Activated T-helper 1 cell treated with anti-CD3 and anti-CD28 coated beads, Interleukin-2, amount 50 U/mL, for 16 hours (primary cell): ENCODE measurements at places on chromosomes 5 and 9.

DNA sequence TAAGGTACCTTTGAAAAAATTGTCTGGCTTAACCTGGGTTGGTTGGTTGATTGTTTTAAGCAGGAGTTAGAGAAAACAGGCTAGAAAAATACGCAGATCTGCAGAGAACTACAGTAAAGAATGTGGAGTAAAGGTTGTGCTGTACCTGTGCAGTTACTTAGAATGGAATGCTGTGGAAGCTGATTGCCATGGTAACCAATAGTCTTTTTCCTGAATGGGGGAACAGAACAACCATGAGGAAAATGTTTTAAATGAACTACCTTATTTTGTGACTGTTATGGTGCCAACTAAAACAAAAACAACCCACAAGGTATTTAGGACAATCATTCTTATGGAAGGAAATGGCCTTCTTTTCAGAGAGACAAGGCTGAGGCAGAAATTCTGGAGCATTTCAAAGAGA is 4.8 kb upstream of the HOMER1 start:
- no peak for DNase-seq

- no peak for DNase-seq
These were observed 235.2 kb upstream of the SLC24A2 start for GRCh38 chr9:20023961-20024571.

- no peak for DNase-seq
These were observed 201.9 kb downstream of the HSPA4 start for GRCh38 chr5:133253671-133254070.

DNA sequence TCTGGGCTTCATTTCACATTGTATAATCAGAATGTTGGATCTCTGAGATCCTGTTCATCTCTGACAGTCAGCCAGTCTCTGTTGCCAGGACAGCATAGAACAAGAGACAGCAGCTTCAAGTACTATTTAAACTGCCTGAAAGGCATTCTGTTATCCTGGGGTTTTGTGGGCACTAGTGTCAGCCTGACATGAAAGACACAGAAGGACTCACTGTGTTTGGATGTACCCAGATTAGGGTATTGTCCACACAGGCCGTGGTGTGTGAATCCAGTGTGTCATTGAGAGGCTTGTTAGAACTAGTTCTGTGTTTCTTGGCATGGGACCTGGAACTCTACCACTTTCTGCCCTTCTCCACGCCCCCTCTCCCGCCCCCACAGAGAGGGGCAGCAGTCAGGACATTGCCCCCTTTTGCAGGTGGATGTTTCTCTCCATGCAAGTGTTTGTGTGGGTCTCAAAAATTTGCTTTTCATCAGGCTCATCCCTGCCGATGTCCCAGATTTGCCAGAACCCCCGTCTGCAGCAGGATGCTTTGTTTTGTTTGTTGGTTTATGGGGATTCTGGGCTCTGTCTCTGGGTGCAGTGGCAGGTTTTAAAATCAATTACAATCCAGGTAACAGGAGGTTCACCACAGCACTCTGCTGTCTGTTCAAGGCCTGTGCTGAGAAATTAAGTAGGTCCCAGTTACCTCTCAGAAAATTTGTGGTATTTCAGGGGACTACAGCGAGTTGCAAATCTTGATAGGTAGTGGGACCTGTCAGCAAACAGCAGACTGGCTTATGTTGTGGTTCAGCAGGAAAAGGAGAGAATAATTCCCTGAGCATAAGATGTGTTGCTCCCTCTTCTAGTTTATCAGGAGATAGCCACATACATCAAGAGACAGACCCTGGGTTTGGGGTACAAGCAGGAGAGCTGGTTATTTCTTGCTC is 144.6 kb downstream of the DOCK2 start:
- no peak for DNase-seq

DNA sequence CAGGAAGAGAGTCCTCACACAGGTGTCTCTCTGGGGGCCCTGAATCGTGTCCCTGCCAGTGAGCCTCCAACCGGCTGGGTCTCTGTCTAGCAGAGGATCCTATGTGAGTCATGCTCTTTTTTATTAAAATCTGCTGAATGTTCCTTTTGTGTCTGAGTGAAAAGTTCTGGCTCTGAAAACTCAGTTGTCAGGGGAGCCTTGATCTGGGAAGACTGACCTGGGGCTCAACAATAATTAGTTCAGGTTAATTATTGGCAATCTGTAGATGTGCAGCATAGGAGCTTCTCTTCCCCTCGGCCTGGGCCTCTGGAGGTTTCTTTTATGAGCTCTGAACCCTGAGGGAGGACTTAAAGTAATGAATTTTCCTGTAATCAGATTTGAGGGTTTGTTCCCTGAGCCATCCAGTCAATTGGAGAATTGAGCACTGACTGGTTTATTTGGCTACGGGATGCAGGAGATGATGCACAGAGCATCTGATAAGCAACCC is 45.2 kb downstream of the ALG2 start:
- no peak for DNase-seq

DNA sequence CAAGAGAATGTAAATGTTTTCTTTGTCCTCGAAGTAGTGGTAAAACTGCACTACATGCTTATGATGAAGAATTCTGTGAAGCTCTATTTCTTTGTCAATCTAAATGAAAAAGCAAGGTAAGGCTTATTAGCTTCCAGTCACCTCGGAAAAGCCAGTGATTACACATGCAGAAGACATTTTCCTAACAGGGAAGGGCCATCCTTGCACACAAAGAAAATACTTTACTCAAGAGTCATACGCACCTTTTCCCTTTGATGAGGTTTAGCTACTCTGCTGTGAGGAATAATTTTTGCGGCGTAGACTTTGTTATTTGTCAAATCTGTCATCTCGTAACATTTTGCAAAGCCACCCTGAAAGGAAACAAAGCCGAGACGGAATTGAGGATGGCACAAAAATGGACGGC is 1.1 kb downstream of the PLK2 start:
- DNase-seq = no peak

- no peak for DNase-seq
These were observed 120.7 kb upstream of the SLIT3 start for GRCh38 chr5:169421677-169422076.

DNA sequence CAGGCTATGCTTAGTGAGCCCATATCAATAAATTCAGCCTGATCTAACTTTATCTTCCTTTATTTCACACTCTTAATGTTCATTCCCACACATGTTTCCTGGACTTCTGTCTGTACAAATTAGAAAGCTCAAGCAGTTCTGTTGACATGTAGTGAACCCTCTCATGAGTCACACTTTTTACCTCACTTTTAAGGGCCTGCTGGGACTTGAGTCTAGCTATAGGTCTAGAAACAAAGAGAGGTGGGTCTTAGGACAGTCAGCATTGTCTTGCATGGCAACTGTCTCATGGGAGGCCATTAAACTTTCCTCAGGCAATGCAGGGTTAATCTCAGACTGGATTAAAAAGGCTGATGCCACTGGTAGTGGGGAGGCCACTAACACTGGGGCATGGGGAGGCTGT is 8.6 kb upstream of the CCNH start:
- DNase-seq = no peak

- DNase-seq = no peak
These were observed 95.6 kb downstream of the PALM2AKAP2 start for GRCh38 chr9:109875495-109876129.

DNA sequence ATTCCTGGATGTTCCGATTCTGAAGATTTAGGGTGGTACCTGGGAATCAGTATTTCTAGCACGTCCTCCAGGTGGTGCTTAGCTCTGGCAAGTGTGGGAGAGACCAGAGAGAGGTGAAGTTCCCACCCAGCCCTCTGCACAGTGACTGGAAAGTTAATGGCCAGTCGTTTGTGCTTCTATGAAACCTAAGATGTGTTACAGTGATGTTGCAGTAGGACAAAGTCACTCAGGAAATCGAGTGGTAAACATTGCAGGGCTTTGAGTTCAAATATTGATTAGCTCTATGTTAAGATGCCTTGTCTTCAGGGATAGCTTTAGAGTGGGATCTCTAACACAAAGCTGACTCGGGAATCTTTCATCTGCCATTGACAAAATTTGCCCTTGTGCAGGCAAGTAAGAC is 55.6 kb downstream of the PIK3R1 start:
- no peak for DNase-seq

DNA sequence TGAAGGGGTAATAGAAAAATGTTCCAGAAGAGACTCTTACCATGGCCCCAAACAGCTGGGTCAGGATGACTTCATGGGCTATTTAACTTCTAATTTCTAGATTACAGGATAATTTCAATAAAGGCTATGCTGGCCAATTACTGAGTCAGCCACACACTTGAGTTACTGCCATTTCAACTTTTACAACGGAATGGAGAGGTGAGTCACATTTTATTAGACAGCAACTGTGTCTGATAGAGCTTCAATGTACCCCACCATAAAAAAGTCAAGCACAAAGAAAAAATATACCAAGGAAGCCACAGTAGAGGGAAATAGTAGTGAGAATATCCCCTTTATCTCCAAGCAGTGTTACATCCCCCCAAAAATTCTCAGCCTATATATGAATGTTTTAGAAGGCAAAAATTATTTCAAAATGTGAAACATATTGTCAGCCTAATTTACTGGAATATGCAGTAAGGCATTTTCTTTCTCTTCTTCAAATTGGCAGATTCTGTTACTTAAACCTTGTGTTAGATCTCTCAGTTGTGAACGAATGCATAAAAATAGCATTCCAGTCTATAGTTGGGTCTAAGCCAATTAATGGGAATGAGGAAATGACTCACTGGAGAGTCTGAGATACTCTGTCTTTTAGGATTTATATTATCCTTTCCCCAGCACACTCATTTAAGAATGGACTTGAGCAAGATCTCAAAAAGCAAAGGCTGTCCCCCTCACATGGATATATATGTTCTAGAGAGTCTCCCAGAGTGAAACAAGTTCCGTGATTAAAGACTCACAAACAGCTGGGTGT is 47.1 kb upstream of the RAI14 start:
- DNase-seq = no peak

- DNase-seq = no peak
These were observed 6.9 kb upstream of the CARD9 start for GRCh38 chr9:136380381-136380780.

DNA sequence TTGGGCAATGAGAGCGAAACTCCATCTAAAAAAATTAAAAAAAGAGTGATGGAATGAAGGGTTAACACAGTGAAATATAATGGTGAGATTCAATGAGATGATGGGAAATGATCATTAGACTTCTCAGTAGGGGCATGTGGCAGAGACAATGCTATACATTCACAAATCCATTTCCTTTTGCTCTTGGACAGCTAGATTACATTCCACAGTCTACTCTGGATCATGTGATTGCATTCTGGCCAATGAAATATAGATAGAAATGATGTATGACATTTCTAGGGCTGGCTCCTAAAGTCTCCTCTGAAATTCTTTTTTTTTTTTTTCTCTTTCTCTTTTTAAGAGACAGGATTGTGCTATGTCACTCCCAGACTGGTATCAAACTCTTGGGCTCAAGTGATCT is 3.8 kb upstream of the GALT start:
- DNase-seq = no peak

DNA sequence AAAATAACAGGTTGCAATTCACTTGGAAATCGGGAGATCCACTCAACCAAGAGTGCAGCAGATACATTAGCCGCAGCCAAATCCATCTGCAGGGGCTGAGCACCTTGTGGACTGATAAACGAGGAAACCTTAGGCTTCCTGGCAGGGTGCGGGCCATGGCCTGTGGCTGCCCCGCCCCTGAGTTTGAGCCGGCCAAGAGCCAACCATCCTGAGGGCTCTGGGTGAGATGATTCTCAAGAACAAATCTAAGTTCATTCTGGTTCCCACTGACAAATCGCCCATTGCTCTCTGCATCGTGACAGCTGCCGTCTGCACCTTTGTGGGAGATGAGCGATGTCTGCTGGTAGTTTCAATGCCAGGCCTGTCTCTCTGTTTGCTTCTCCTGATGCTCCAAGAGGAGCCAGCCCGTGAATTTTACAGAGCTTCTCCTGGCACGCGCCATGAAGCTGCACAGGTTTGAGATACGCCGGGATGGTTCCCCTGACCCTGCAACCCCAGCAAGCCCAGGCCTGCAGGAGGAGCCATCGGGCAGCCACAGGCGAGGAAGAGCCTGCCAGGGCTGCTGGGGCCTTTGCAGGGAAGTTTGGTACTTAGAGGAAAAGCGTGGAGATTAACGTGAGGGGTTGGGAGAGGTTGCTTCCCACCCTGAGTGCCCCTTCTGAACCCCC is 154.0 kb downstream of the OLFM1 start:
- no peak for DNase-seq

GRCh38 chr9:87886933-87887505 is 4.3 kb downstream of the SPATA31E1 start:
- DNase-seq = no peak

DNA sequence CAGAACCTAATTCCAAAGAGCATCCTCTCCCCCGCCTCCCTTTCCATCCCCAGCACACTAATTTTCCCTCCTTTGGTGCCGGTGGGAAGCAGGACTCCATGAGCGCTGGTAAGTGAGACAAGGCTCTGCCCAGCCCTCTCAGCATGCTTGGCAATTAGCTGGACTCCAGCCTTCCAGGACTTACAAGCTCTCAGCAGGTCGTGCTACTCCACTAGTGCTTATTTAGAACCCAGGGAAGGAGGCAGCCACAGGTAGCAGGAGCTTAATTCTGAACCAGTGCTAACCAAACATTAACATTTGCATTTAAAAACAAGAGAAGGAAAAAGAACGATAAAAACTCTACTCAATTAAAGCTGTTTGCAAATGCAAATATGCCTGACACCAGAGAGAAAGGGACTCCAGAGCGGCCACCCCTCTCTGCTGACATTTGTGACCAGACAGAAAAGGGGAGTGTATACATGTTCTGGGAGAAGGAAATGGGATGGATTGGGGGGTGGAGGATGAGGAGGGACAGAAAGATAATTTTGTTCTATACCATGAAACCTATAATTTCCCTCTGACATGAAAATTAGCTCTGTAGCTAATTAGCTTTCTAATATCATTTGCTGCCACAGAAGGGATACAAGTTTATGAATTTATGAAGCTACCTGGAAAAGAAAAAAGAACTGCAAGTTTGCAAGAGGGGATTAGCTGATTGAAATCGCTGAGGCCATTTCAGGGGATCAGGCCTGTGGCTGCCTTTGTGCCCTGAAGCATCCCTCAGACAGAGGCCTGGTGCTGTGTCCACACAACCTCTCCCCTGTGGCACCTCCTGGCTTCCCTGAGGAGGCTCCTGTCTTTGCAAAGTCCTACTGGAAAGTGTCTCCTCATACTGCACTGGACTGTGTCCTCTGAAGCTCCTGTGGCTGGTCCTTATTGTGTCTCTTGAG is 266.3 kb downstream of the SEC61B start:
- no peak for DNase-seq

GRCh38 chr5:82785882-82786509 is 291.2 kb downstream of the TMEM167A start:
- no peak for DNase-seq

- DNase-seq = no peak
These were observed 247.8 kb downstream of the AOPEP start for GRCh38 chr9:94974154-94974879.

GRCh38 chr9:121861501-121862180 is 210.2 kb downstream of the DAB2IP start:
- no peak for DNase-seq

DNA sequence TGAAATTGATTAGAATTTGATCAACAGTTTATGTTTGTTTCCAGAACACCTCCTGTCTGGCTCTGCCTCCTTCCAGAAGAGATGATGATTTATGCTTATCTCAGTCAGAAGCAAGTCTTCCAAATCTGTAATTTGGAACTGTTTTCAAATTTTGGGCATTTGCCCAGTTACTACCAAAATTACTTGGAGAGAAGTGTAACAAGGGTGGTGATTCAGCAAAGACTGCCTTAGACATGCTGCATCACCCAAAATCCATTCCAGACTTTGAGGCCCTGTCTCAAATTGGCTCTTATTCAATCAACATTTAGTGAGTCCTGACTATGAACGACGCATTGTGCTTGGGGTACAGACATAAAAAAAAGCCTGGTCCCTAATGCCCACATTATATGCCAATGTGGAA is 89.4 kb downstream of the SH3TC2 start:
- DNase-seq = no peak

GRCh38 chr9:73683862-73684591 is 532.4 kb downstream of the ANXA1 start:
- DNase-seq = no peak
